T-helper 1 cell treated with Interleukin-12 subunit alpha and Interleukin-12 subunit beta and Interleukin-4 antibody, amounts not matched to agents 30 ng/mL and 1 ng/mL, for 36 hours (primary cell): ENCODE measurements at places on chromosomes 13 and 19. TPM values are rescaled to one million over a fixed set of nuclear protein-coding genes. Genes with fewer than 3 reads are reported as not detected.

The C19orf73 gene
- 0.98 and 1.1 TPM in 2 replicates for total RNA-seq

The DHRS12 gene
- total RNA-seq = 5.3 and 5.6 TPM in 2 replicates

The ZNF784 gene
- 4.6 and 4.7 TPM in 2 replicates for total RNA-seq

The PLA2G4C gene
- 24.9 and 31.0 TPM in 2 replicates for total RNA-seq

The UGGT2 gene
- 0.37 TPM in 1 of 2 replicates, not detected in the other for total RNA-seq

The CEACAM4 gene
- not detected in 2 replicates for total RNA-seq
